ENCODE measurements at places on chromosomes 11 and 22.
A peak's percentile ranks its signal among the peaks of the same experiment; 100 is the strongest.

DNA sequence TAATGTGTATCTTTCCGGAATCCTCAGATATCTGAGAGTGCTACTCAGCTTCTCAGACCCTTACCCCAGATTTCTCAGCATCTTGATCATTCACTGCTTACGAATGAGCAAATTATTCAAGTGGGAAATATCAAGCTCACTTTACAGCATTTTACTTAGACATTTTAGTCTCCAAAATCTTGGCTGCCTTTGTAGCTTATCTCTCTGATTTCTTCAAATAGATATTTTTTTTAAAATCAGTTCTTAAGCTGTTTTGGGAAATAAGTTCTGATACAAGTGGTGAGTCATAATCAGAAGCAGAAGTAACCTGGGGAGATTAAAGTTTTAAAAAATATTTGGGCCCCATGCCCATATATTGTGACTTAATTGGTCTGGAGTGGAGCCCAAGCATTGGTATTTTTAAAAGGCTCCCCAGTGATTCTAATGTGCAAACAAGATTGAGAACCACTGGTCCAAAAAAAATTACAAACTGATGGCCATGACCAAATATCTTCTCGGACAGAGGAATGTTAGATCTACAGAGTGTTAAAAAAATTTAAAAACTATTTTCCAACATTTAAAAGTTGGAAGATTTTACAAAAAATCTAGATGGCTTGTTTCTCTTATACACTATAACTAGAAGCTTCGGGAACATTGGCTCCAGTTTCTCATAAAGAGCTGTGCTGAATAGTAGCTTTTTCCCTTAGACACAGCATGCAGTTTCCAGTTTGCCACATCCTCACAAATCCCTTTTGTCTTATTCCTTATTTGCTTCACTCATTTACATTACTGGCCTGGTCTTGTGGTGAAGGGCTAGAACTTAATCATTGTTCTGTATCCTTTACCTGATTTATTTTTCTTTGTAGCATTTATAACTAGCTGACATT lies 87.8 kb upstream of the BMAL1 start:
- DNase-seq = no peak

DNA sequence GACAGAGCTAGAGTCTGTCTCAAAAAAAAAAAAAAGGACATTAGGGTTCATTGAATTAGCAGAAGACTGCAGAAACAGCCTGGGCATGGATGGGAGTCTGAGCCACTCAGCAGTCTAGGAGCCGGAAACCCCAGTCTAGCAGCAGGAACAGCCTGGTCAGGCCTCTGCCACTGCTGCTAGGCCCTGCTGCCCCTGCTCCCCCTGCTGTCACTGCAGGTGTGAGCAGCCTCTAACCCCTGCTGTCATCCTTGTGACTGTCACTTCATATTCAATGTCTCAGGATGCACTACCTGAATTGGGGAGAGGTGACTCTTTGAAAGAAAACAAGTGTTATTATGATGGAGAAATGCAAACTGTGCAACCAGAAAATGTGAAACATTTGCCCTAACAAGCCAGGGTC lies 7.0 kb upstream of the DDX17 start:
- no peak for DNase-seq

DNA sequence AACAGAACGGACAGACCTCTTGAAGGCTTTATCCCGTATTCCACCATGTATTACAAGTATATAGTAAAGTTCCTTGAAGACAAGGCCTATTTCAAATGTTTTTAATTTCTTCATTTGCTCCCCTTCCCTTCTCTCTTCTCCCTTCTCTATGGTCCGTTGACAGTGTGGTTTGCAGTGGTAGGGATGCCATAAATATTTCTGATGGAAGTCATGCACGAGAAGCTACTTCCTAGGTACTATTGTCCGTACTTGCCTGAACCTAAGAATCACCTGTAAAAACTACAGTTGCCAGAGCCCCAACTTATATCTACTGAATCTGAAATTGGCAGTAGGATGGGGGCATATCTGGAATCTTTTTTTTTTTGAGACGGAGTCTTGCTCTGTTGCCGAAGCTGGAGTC lies 2.8 kb downstream of the PISD start:
- DNase-seq = no peak

DNA sequence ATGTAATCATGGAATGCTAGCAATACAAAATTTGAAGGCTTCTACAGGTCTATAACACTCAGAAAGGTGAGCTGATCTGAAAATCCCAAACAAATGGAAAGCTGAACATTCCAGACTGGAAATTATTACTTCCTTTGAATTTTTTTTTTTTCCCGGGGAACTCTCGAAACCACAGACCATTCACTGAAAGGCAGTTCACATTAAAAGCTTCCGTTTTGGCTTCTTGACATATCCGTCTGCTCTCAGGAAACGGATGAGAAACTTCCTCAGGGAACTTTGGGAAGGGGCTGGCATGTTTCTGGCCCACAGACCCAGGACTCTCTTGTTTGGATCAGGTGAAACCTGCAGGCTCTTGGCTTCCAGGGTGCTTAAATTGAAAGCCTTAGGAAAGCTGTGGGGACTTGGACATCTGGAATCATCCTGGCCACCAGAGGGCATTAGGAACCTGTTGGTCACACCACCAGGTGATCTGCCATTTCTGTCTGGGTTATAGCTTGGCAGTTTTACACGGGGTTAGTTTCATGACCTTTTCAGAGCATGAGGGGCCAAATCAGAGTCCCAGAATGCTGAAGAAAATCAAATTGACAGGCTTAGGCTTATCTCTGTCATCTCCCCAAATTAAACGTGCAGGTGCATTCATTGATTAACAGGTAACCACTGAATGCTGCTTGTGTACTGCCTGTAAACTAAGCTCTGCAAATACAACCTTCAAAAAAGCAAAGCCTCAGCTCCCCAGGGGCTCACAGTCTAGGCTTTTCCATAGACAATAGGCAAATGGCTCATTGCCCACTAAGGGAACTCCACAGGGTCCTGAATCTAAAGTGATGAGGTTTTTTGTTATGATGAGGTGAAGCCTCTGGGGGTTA lies 22.7 kb upstream of the GRAMD1B start:
- peak; percentile 43 for DNase-seq

- no peak for DNase-seq
Observed at GRCh38 chr11:33907421-33907820, 15.5 kb upstream of the LMO2 start.
